ENCODE measurements at places on chromosomes 5 and 9.
A peak's percentile ranks its signal among the peaks of the same experiment; 100 is the strongest.

DNA sequence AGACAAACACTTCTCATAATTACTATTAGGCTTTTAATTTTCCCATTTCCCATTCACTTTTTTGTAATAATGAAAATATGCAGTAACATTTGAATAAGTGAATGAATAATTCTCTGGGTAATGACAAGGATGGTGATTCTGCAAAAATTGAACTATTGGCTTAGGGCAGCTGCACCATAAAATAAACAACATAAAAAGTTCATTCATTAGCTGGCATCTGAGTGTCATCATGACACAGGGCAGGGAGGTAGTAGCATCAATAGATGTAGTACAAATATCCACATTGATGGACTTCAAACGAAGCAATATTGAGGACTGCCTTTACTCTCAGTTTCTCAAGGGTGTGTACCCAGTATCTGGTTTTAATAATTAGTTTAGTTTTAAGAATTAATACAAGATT lies 4.9 kb downstream of the MEGF10 start:
- DNase-seq = no peak

DNA sequence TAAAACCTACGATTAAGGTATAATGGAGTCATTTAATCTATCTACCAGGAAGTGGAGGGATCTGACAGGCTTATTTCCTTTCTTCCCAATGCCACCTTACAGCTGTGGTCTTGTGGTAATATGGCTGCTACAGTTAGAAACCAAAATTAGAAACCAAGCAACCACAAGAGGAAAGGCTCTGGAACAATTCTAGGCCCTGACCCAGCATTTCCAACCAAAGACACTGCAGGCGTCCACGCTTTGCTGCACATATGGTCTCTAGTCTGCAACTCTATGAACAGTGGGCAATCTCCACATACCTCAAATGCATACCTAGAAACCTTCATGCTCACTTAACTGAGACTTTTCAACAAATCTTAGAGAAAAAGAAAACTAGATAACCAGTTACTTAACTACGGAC lies 339.1 kb downstream of the NFIB start:
- no peak for DNase-seq

- DNase-seq = no peak
Measured at GRCh38 chr5:179302499-179303185, 42.6 kb downstream of the ADAMTS2 start.

GRCh38 chr9:82583524-82583923 lies 479.4 kb downstream of the RASEF start:
- DNase-seq = no peak

DNA sequence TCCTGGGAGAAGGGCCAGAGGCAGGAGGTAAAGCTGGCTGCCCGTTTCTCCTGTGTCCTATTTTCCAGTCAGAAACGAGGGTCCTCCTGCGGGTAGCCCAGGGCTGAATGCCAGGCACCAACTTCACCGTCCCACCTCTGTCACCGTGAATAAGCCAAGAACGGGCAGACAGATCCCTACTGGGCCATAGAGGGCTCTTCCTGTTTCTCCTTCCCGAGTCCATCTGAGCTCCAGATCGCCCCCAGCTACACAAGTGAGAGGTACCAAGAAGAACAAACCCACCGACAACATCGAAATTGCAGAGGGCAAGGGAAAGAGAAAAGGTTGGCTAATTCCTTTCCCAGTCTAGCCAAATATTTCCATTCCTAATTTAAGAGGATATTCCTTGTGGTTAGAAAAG lies 93.7 kb downstream of the SPOCK1 start:
- DNase-seq = no peak

DNA sequence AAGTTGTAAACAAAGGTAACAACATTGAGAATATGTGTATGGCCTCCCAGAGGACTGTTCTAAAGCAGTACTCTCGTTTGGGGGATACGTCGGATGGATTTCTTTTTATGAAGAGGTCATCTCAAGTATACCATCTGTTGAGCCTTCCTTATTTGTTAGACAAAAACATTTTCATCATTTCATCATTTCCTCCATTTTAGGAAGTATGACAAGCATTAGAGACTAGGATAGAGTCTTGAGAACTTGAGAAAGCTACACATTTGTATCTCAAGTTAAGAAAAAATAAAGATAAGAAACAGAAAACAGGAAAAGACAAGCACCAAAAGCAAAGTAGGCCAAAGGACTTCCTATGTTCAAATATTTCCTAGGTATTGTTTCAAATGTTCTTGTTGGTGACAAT lies 307.0 kb downstream of the EFNA5 start:
- DNase-seq = no peak

GRCh38 chr9:127903557-127904475 lies 4.4 kb upstream of the ST6GALNAC6 start:
- DNase-seq = no peak

GRCh38 chr5:83856881-83857280 lies 136.2 kb upstream of the HAPLN1 start:
- DNase-seq = no peak

- DNase-seq = no peak
Measured at GRCh38 chr5:483011-483410, 40.0 kb downstream of the EXOC3 start.

GRCh38 chr5:76290321-76290757 lies 112.7 kb upstream of the IQGAP2 start:
- DNase-seq = no peak

DNA sequence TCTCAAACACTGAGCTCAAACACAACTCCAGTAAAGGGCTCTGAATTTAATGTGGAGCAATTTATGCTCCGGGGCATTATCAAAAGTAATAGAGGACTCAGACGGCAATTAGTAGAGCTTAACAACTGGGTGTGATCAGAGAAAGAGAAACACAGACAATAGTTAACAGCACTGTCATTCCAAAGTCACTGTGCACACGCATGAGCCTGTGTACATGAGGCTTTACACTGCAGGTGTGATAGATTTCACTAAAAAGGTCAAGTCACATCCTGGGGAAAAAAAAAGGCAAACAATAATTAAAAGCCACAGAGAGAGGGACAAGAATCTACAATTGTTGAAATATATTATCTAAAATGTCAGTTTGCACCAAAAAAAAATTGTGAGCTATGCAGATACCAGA lies 956.5 kb downstream of the CDH18 start:
- no peak for DNase-seq

DNA sequence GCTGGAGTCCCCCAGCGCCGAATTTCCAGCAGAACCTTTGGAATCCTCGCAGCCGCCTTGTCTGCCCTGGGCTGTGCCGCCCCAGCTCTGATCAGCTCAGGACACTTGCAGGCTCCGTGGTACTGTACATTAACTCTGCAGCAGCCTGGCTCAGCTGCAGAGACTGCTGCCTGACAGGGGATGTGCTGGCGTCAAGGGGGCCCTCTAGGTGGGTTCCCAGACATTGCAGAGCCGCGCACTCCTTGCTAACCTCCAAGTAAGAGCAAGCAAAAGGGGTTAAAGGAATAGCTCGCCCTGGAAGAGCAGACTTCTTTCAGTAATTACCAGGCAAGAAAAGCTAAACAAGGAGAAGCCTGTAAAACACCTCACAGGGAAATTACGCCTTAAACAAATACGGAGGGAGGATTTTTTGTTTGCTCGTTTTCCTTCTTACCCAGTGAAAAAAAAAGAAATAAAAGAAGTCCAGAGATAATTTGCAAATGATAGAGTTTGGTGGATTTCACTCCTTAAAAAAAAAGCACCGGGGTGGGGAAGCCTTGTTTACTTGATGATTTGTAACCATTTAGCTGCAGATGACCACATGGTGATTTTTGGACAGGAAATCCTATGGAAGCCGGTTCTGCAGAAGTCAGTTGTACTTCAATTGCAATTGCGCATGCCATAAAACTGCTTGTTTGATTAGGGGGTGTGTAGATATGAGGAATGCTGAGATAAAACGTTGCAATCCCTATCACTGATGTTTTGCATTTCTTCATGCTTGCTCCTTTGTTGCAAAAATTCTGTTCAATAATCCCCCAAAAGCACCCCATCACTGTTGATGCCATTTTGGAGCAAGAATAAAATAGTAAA lies 305.8 kb downstream of the PDE4D start:
- DNase-seq = peak; percentile 36

DNA sequence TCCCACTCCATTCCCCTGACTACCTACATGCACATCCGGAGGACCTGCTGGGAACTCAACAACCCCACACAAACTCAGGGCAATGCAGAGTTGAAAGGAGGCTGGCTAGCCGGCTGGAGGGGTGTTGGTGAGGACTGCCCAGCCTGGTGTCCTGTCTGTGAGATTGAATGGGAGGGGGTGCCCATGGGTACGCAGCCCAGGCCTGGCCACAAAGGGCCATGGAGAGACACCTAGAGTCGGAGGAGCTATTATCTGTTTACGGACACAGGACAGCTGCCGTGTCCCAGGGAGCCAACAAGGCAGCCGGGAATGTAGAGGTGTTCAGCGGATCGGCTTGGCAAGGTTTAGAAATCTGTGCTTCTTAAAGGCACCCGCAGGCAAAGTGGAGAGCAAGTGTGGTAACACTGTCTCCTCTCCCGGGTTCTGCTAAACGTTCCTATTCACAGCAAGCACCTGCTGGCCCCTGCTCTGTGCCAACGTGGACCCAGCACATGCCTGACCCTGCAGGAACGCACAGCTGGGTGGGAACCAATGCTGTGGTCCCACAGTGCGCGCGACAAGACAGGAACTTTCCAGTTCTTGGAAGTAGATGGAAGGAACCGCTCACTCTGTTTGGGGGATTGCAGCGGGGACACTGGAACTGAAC lies 166.7 kb downstream of the DAB2IP start:
- no peak for DNase-seq

GRCh38 chr5:136330353-136331038 lies 34.8 kb downstream of the TRPC7 start:
- DNase-seq = no peak

DNA sequence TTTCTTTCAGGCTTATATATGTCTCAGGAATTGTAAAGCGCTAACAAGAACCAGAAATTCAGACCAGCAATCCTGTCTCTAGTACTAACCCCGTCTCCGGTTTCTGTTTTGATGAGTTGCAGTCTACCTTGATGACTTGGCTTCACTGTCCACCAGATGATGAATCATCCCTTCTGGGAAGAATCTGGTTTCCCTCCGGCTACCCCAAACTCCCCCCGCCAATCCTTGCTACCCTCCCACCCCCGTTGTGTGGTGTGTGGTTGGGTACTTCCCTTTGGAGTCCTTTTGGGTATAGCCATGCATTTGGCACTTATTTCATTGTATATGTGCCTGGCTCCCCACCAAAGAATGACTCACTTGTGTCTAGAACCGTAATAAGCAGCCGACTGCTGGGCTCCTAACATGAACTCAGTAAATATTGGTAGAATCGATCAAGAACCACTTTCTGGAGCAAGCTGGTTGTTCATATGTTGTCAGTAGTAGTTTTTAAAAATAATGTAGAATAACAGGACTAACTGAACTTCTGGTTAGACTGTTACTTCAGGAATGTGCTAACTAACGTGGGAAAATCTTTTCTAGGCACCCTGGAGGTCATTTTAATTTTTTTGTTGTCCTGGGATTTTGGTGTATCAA lies 8.3 kb upstream of the TGFBI start:
- DNase-seq = peak; percentile 93

DNA sequence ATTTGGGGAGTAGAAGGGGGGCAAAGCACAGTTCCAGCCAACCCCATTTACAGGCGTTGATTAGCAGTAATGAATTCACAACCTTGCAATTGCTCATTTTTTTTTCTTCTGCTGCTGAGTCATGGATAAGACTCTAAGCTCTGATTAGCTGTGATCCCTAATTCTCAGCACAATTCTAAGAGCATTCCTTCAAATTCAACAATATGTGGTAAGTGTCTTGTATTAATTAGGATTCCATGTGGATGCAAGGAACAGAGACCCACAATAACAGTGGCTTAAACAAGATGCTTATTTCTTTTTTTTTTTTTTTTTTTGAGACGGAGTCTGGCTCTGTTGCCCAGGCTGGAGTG lies 133.4 kb downstream of the PALM2AKAP2 start:
- no peak for DNase-seq

GRCh38 chr5:173316339-173317020 lies 11.7 kb downstream of the STC2 start:
- DNase-seq = no peak

DNA sequence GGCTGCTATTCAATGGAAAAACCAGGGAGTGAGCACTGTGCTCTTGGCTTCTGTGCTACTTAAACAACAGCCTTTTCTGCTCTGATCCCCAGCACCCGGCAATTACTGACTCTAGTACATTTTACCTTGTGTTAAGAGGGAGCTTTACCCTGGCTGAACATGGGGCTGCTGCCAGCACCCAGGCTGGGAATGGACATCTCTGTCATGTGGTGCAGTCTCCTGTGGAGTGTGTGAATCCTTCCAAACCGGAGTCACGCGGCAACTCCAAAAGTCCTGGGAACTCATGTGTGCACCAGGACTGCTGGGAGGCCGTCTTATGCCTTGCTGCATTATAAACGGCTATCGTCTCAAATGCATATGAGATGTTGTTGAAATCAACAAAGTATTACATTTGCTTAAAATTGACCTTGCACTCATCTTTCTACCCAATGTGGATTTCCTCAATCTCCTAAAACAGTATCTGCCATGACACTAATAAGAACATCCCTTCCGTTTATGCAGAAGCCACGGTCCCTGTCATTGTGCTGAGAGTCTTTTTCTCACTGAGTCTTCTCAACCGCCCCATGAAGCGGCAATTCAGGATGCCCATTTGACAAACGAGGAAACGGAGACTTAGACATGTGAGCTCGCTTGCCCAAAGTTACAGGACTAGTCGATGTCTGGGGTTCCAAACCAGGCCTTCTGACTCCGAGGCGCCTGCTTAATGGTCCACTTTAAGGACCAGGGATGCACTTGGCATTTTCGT lies 884 bp upstream of the GSN start:
- DNase-seq = no peak

GRCh38 chr5:93677359-93677891 lies 64.0 kb downstream of the POU5F2 start:
- peak; percentile 63 for DNase-seq

GRCh38 chr5:114434396-114435219 lies 72.7 kb downstream of the KCNN2 start:
- no peak for DNase-seq

DNA sequence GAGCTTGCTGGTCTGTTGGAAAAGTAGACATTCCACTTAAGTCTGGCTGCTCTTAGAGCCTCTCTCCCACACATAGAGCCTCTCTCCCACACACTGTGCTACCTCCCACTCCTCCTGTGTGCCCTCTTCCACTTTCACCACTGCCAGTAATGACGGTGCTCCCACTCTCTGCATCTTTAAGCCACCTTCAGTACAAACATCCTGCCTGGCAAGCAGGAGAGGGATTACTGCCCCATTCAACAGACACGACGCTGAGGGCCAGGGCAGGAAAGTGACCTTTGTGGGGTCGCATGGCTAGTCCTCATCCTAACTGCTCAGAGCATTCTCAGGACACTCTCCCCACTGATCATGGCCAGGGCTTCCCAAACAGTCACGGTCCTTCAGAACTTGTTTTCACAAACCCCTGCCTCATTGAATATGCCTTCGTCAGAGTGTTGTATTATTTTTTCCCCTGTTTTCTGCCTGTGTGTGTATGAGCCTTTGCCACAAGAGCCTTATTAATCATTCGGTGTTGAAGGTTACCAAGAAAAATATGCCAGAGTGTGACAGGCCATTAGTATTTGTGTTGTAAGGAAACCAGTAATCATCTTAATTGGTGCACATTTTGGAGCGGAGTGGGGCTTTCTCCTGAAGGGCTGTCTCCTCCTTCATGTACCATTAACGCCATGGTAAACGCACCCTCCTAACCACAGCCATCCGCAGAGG lies 87.1 kb upstream of the SAP30L start:
- no peak for DNase-seq
